ENCODE measurements at places on chromosomes 1 and 21.

GRCh38 chr1:31668303-31668883 lies 23.7 kb upstream of the PEF1 start:
- DNase-seq, result no peak

- no peak for DNase-seq
Measured at GRCh38 chr1:113975211-113975895, 3.9 kb upstream of the OLFML3 start.

DNA sequence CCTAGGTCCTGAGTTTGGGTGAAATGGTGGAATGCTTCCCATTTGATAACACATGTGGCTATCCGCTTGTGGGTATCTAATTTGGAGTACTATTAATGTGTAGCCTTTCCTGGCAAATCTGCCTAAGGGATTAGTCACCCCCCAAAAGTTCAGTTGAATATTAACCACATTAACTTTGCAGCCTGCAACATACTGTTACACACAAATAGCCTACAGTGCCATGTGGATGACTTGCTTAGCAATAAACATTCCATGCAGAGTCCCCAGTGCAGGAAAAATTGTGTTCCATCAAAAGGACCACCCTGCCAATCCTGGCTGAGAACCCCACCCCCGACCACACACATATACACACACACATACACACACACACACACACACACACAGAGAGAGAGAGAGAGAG lies 303.3 kb upstream of the ESRRG start:
- DNase-seq, result no peak

- no peak for DNase-seq
Measured at GRCh38 chr1:156073740-156074139, 8.5 kb downstream of the MEX3A start.

DNA sequence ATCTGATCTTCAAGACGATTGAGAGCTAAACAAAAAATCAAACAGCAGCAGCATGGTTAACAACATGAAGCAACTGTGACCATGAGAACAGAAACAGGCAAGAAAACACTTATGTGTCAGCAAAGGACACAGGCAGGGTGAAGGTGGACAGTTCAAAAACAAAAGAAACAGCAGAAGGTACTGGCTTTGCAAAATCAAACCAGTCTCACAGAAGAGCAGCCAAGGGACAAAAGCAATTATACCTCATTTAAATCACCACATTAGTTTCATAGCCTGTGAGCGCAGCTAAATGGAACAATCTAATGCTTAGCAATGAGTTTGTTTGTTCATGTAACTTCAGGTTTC lies 59.1 kb downstream of the CAPN2 start:
- no peak for DNase-seq

DNA sequence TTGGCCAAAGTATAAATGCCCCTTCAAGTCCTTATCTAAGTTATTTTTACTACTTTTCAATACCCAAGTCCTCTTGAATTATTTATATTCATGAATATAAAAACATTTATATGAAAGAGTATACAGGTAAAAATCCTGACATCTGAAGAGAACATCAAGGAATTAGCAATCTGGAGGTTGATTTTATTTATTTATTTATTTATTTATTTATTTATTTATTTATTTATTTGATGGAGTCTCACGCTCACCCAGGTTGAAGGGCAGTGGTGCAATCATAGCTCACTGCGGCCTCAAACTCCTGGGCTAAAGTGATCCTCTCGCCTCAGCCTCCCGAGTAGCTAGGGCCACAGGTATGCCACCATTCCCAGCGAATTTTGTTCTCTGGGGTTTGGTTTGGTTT lies 93.2 kb downstream of the ZZZ3 start:
- no peak for DNase-seq

- no peak for DNase-seq
Measured at GRCh38 chr1:226369110-226369509, 38.8 kb downstream of the PARP1 start.
